ENCODE measurements at places on chromosomes 4 and X.

- DNase-seq = no peak
Measured at GRCh38 chrX:63434665-63435064, 83.5 kb upstream of the SPIN4 start.

- DNase-seq = no peak
Measured at GRCh38 chr4:122784261-122784660, 42.4 kb upstream of the FGF2 start.

GRCh38 chr4:81431971-81432370 is 39.7 kb downstream of the RASGEF1B start:
- no peak for DNase-seq

DNA sequence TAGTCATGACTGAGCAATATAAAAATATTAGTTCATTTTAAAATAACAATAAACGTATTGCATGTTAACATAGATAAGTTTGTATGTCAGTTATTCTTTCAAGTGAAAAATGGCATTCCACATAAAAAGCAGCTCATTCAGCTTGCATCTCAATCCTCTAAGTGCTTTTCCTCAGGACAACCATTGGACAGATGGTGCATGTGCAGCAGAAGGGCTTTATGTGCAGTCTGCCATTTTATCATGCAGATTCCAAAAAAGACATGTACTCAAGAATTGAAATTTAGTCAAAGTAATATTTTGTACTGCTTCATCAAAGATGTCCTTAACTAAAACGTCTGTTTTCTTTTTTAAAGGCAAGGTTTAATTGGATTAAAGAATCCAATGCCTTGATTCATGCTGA is 93.4 kb downstream of the RS1 start:
- no peak for DNase-seq

DNA sequence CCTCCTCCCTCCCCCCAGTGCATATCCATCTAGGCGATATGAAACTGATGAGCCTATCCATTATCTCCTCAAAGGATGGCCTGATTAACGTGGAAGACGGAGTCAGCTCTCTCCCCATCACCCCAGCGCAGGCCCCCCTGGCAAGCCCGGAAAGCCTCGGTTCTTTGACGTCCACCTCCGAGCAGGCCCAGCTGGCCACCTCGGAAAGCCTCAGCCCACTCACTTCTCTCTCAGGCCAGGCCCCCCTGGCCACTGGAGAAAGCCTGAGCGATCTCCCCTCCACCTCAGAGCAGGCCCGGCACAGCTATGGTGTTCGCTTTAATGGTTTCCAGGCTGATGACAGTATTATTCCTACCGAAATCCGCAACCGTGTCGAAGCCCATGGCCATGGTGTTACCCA is 14.8 kb downstream of the GABRQ start:
- no peak for DNase-seq

DNA sequence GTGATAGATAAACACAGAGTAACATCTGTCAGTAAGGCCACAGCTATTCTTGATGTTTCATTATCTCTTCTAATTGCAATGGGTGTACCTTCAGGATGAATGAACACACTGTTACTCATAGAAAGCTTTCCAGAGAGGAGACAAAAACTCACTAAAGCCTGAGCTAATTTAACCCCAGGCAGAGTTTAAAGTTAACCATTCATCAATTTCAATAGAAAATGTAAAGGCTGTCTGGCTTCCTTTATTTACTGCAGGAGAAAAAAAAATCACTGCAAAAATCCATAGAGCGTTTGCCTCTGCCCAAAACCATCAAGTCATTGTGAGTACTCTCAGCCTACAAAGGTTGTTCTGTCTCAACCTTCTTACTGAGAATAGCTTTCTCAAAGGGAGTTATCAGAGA is 376.9 kb downstream of the PPP4R3C start:
- no peak for DNase-seq

DNA sequence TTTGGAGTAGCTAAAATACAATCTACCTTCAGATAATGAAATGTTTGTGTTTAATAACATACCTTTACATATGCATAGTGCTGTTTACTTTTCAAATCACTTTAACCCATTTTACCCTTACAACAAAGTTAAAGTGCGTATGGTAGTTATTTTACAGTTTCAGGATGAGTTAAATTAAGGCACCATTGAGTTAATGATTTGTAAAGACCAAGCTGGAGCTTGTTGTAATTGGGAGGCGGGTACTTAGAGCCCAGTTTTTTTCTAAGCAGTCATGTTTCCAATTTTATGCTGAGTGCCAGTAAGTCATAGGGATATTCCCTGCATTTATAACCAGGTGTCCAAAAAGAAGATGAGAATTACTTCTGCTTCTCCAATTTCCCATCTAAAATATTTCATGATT is 84.2 kb upstream of the NRK start:
- DNase-seq = no peak

DNA sequence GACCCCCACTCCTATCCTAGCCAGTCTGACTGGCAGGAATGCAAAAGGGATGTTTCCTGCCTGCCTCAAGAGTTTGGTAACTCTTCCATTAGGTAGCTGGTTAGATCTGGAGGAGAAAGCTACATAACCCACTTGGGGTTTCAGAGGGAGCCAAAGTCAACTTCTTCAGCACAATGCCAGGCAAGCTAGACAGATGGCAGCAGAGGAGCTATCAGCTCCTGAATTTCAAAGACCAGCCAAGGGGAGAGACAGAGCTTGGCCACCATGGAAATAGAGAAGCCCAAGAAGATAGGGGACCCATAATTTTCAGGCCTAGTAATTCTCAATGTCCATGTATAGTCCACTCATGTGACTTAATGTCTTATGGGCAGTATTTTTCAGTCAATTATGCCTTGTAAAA is 56.4 kb downstream of the PGRMC1 start:
- no peak for DNase-seq

Data from HepG2 (cell line).